ENCODE measurements at places on chromosomes 7 and 10. TPM values are rescaled to one million over a fixed set of nuclear protein-coding genes. Genes with fewer than 3 reads are reported as not detected.

The MYL10 gene
- polyA plus RNA-seq: 0.16 TPM

The KEL gene
- polyA plus RNA-seq: 0.09 TPM

The AGBL3 gene
- polyA plus RNA-seq: 2.0 TPM

The MKX gene
- not detected for polyA plus RNA-seq

The BTBD16 gene
- polyA plus RNA-seq: 8.0 TPM

The C10orf105 gene
- polyA plus RNA-seq: not detected

The CHRM2 gene
- polyA plus RNA-seq: not detected

The ABCC2 gene
- 497 TPM for polyA plus RNA-seq

The THAP5 gene
- polyA plus RNA-seq: 3.6 TPM

The SNX8 gene
- polyA plus RNA-seq: 46.2 TPM

The TBC1D12 gene
- 4.7 TPM for polyA plus RNA-seq

The CNTNAP2 gene
- polyA plus RNA-seq: 0.42 TPM

The SMKR1 gene
- polyA plus RNA-seq: not detected

The IFIT5 gene
- polyA plus RNA-seq: 2.1 TPM

The SKIDA1 gene
- polyA plus RNA-seq: 0.73 TPM

The LFNG gene
- polyA plus RNA-seq: 1.6 TPM

The ANKRD61 gene
- polyA plus RNA-seq: not detected

The KMT2E gene
- 7.2 TPM for polyA plus RNA-seq

The SH2D4B gene
- polyA plus RNA-seq: not detected

The PAOX gene
- 0.77 TPM for polyA plus RNA-seq

The LRRD1 gene
- polyA plus RNA-seq: not detected

The ZNF680 gene
- polyA plus RNA-seq: 1.4 TPM

The ARHGEF35 gene
- polyA plus RNA-seq: 0.03 TPM

The CDK14 gene
- polyA plus RNA-seq: 0.16 TPM

The EPHB6 gene
- not detected for polyA plus RNA-seq

The NKX6-2 gene
- not detected for polyA plus RNA-seq

The ETV1 gene
- 0.04 TPM for polyA plus RNA-seq

The TUBGCP2 gene
- polyA plus RNA-seq: 22.6 TPM

The RBM17 gene
- polyA plus RNA-seq: 30.7 TPM

The HIBADH gene
- polyA plus RNA-seq: 49.9 TPM

The CALML5 gene
- polyA plus RNA-seq: not detected

The KIF20B gene
- 1.8 TPM for polyA plus RNA-seq

The WIPF3 gene
- polyA plus RNA-seq: 0.03 TPM
